ENCODE measurements at places on chromosomes 5 and 9. TPM values are rescaled to one million over a fixed set of nuclear protein-coding genes. Genes with fewer than 3 reads are reported as not detected.

DNA sequence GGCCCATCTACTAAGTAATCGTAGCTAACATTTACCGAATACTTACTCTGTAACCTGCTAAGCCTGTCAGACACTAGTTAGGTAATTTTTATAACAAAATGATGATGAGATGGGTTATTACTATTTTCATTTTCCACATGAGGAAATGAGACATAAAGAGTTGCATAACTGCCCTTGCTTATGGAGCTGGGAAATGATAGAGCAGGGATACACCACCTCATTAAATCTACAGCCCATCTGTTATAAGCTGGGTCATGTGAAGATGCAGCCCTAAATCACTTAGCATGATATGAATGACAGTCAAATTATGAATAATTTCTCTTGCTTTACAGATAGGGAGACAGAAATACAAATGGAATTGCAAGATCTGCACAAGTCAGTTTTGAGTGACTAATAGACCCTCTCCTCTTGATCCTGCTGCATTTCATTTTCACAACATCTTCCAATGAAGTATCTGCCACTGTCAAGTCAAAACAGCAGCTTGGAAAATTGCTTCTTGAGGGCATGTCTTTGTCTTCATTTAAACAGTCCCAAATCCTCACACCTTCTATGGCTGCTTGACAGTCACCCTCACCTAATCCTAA lies 364.7 kb downstream of the PRELID2 start:
- DNase-seq: no peak

The MYORG gene
- total RNA-seq: 2.6 TPM

DNA sequence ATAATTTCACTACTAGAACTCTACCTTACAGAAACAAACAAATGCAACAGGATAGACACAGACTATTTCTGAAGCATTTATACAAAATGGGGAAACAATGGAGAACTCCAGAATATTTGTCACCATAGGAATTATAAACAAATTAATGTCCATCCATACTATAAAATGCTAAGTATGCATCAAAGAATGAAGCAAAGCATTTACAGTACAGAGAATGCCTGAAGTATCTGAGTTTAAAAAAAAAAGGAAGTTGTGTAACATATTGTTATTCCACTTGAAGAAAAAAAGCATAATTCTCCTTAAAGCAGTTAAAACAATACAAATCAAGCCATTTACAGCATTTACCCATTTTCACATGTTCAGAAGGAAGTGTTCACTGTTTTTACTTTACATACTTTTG lies 53.0 kb downstream of the DROSHA start:
- no peak for DNase-seq

GRCh38 chr5:120528609-120529008 lies 64.5 kb downstream of the PRR16 start:
- DNase-seq: no peak

The PLEKHG4B gene
- total RNA-seq: under 0.01 TPM

The CNTNAP3B gene
- 58.0 TPM for total RNA-seq

DNA sequence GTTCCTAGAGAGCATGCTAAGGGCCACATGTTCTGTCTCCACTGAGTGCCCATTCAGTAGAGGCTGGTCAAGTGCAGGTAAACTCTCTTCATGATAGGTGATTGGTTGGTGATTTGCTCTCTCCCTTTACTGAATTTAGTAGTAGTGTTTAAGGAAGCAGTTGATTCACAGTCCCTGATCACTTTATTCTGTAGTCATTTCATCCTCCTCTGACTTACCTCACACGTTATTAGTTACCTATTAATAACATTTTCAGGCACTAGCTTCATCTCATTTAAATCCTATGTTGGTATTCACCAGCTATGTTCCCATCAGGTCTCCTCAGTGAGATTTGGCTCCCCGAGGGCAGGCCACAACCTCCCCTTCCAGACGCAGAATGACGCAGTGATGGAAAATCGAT lies 51.9 kb downstream of the ERAP1 start:
- no peak for DNase-seq

GRCh38 chr9:127838375-127839078 lies 15.9 kb downstream of the ENG start:
- peak; percentile 98 for DNase-seq

The HEMGN gene
- not detected for total RNA-seq

DNA sequence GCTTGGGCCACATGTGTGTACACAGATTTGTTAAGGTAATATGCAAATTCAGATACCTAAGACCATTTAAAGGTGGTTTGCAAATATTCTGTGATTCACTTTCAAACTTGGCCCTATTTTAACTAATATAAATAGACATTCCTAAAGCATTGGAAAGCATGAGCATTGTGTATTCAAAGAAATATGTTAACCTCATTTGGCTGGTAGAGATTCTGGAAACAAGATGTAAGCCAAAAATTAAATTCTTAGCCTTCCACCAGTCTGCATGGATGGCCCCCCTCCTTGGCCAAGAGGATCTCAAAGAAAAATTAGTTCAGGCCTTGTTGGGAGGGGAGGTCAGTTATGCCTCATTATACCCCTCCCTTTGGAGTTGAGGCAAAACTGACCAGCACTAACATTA lies 38.7 kb upstream of the C6 start:
- no peak for DNase-seq

GRCh38 chr5:107563959-107564544 lies 106.7 kb downstream of the EFNA5 start:
- no peak for DNase-seq

GRCh38 chr9:86868616-86869015 lies 78.7 kb downstream of the GAS1 start:
- DNase-seq: no peak

Measured in lung microvascular endothelial cell (primary cell).